Upper lobe of right lung (tissue), 1 donor: ENCODE measurements at places on chromosomes 12 and 14.

DNA sequence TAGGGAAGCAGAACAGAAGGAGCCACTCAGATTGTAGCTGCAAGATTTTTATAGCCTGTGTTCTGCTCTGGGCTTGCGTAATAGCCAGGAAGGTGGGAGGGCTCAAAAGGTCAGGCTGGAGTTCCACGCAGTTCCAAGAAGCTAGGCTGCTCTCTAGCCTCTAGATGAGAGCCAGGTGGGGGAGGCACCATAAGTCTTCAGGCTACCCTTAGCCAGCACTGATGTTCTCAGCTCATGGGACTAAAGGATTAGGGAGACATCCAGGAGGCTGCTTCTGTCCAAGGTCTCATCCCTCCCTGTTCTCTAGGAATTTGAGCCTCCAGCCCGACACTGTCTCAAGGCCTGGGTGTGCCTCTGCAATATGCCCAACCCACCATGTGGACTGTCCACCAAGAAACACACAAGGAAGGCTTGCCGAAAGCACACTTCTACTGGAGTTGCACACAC is 1.7 kb downstream of the LMBR1L start:
- DNase-seq, result peak; percentile 73

DNA sequence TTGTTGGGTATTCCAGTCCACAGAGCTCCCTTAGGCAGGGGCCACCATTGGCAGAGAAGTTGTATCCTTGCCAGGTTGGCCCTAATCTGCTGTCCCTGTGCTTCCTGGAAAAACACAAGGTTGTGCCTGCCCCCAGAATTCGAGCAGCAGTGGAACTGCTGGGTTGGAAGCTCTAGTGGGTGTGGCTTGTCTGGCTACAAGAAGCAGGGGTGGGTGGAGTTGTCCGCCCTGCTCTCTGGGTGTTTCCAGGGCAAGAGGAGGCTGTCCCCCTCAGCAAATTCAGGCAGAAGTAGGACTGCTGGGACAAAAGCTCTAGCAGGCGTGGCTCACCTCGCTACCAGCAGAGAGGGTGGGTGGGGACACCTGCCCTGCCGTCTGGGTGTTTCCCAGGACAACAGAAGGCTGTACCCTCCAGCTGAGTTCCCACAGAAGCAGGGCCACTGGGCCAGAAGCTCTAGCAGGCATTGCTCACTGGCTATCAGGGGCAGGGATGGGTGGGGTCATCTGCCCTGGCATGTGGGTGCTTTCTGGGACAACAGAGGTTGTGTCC is 72.8 kb upstream of the NPAS3 start:
- DNase-seq, result no peak

DNA sequence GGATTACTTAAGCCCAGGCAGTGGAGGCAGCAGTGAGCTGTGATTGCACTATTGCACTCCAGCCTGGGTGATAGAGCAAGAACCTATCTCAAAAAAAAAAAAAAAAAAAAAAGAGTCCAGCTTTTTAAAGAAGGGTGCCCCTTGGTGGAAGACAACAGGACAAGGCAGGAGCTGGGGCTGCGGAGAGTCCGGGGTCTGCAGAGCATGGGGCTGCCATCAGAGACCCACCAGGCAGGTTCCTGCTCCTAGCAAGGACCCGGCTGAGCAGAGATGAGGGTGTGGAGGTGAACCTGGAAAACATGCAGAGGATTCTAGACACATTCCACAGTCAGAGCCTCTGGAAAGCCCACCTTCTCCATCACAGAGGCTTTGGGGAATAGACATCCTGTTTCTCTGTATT is 21.0 kb upstream of the CIPC start:
- DNase-seq, result peak; percentile 33

DNA sequence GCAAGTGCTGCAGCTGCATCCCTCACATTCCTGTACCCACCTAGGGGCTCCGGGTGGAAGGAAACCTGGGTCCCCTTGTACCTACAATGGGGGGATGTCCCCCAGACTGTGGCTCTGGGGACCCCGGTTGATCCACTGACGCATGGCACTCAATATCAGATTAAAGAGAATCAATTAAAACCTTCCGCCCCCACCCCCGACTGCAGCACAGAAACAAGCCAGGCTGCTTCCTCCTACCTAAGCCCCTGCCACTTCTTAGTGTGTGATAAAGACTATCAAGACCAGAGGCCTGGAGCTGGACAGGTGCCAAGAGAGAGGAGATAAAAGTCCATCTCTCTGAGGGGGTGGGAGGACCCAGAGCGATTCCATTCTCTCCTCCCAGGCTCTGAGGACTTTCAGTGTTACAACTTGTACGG is 28.2 kb upstream of the RPLP0 start:
- DNase-seq, result no peak

- no peak for DNase-seq
Observed at GRCh38 chr14:65242732-65243134, 140.4 kb upstream of the MAX start.
